Breast epithelium (tissue), 4 donors: ENCODE measurements at places on chromosomes 13 and 19.
A peak's percentile ranks its signal among the peaks of the same experiment; 100 is the strongest.

DNA sequence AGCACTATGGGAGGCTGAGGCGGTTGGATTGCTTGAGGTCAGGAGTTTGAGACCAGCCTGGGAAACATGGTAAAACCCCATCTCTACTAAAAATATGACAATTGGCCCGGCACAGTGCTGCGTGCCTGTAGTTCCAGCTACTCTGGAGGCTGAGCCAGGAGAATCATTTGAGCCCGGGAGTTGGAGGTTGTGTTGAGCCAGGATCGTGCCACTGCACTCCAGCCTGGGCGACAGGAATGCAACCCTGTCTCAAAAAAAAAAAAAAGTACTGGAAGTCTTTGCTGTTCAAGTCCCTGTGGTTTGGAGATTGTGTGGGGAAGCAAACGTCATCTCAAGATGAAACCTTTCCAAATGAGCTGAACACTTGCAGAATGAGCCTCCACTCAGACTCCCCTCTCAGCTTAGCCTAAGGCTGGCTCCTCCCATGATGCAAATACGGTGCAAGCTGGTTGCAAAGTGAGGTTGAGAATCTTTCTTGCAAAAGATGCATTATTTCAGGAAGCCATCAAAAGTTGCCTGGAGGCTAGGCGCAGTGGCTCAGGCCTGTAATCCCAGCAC, 46.2 kb downstream of the MYO9B start:
- no peak for DNase-seq

DNA sequence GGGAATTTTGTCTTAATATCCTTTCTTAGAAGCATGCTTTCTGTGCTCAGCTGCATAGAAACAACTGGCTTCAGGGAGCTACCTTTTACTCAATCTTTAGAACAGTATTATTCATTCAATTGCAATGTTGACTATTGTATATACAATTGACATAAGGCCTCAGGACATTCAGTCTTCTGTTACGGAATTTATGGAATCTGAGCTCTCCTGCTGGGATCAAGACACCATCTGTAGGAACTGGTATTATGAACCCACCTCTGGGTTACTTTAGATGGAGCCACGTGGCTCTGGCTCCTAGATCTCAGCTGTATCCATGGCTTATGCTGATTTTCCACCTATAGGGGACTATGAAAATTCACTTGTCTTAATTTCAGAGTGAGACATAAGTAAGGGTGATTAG, 716.2 kb upstream of the GPC6 start:
- DNase-seq: no peak

- DNase-seq: no peak
Measured at GRCh38 chr13:73077865-73078264, 19.1 kb downstream of the KLF5 start.

DNA sequence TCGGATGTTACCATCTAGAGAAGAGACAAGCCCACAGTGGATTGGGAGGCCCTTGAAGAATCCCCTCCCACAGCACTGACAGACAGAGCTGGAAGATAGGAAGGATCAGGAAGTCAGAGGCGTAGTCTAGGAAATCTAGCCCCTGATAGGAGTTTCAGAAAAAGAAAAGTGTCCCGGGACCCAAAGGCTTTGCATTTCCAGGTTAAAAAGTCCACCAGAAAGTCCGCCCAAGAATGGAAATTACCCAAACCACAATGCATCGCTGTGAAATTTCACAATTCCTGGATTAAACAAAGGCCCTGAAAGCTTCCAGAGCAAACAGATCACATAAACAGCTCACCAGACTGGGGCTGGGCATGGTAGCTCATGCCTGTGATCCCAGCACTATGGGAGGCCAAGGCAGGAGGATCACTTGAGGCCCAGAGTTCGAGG, 146.9 kb downstream of the KDM4B start:
- DNase-seq: no peak

DNA sequence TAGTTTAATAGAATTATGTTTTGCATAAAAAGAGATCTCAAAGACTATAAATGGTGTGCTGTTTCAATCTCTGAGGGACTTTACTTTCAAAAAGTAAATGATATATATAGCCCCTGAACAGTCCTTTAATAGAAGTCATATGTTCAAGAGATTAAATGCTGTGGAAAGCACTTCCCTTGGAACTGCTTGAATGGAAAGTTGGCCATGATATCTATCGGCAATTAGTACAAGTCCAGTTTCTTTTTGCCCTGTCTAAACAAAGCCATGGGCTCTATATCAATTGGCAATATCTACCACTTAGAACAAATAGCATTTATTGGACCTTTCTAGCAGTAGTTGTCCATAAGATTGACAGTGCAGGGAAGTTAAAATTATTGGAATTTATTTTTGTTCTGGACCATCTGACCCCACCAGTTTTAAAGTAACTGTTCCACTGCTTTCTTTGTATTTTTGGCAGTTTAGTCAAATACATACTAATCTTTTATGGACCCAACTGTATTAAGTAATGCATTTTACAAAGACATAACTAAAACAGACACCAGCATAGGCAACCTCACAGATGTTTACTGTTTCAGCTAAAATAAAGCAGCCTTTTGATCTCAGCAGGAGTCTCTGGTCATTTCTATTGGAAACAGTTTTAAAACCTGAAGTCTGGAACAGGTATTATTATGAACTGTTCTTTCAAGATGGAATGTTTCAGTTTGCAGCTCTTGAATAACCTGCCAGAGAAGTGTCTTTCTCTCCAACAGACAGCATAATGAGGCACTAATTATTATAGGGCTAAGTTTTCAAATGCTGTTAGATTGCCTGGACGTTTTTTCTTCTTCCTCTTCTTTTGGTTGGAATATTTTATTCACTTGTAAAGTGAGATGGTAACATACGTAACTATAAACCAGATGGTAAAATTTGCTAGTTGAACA, 282.6 kb downstream of the DCLK1 start:
- DNase-seq: no peak

DNA sequence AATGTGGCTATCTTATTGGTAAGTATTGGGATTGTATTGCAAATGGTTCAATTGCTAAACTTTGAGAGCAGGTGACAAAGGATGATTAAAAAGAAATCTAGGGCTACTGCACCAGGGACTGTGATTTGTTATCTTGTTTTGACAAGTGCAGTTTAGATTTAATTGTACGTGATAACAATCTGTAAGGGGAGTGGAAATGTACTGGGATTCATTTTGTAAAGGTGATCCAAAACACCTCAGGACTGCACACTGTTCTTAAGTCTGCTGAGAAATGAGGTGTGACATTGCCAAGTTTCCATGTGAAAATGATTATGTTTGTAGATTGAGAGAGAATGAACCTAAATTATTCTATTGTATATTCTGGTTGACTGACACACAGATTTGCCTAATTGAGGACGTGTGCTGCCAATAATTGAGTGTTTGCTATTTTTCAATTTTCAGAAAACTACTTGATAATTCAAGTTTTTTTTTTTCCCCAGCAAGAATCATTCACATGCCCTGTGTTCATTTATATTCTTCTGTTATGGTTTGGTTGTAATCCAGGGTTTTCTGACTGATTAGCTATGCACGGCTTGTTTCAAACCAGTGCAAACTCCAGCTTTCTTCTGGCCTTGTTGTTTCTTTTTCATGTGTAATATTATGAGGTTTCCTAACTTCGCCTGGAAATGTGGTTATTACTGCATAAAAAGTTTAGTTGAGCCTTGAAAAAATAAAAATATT, 308.0 kb downstream of the OLFM4 start:
- no peak for DNase-seq

DNA sequence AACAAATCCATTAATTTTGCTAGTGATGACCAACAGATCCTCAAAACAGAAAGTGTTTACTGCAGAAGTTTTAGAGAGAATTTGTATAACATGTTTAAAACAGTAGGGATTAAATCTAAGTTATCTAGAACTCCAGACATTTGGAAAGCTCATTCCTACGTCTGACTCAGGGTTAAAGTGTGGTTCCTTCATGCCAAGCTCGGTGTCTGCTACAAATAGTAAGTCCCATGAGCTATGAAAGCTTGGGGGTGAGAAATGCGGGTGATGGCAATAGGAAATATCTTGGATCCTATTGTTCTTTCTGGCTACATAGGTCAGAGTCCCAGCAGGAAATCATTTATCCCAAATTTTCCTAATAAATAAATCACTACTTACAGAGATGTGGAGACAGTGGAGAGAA, 867.1 kb downstream of the UQCRFS1 start:
- no peak for DNase-seq

GRCh38 chr13:48626726-48627451, 26.8 kb upstream of the CYSLTR2 start:
- no peak for DNase-seq

DNA sequence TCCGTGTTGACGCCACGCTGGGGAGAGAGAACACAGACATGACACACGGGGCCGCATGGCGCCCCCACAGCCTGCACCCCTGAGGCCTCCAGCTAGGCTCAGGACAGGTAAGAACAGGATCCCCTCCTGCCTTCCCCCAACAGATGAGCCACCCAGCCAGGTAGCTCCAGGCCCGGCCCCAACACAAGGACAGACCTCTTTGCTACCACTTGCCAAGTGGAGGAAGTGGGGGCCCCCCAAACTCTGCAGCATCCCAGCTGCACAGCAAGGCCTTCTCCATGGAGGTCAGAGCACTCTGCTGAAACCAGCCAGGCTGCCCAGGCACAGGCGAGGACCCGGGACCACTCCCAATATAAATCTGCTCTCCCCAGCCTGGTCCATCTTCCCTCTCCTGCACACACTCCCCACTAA, 31.5 kb downstream of the PEPD start:
- DNase-seq: peak; percentile 43

DNA sequence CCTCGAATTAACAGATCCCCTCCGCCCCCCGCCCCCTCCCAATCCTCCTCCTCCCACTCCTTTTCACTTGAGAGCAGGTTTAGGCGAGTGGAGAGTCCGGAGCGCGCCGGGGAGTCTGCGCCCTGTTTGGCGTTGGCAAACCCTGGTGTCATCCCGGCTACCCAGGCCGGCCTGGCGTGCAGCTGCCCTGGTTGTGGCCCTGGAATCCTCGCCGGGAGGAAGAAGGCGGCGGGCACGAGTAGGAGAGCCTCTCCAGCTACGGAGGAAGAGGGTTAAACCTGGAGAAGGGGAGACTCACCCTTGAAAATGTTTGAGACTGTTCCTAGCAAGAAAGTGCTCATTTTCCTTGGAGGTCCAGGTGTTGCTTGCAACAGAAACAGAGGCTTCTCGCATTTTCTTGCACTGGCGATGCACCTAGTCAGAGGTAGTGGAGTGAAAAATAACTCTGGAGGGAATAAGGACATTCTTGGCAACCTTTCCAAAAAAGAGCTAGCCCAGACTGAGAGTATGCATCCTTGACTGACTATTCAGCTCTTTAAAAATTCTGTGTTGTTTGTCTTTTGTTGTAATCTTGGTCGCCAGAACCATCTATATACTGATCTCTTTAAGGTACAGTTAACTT, 1.3 kb upstream of the SOX21 start:
- DNase-seq: no peak

DNA sequence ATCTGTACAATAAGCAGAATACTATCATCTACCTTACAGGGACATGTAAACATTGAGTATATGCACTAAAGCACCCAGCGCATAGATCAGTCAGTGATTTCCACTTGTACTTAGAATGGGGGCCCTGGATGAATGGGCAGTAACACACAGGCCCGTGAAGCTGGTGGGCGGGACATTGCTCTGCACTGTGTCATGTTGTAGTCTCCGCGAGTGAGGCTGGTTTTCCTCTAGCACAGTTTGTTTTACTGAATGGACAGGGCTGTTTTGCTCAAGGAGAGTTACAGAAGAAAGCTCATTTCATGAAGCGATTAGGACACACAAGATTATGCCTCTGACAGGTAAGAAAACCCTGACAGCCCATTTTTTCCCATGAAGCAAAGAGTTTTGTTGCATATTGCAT, 86.4 kb upstream of the SOX21 start:
- DNase-seq: no peak

DNA sequence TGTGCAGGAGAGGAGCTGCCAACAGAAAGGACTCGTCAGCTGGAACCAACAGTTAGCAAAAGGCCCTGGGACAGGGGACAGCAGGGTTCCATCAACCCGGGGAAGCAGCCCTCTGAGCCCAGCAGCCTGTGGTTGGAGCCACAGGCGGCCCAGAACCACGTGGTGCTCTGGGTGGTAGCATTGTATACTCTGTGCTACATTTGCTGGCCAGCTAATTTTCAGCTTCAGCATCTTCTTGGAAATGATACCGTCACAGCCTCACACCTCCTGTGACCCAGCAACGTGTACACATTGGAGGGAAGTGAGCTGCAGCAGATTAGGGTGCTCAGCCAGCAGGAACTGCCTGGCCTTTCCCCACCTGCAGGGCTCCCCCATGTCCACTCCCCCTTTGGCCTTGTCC, 13.1 kb upstream of the MTIF3 start:
- no peak for DNase-seq

DNA sequence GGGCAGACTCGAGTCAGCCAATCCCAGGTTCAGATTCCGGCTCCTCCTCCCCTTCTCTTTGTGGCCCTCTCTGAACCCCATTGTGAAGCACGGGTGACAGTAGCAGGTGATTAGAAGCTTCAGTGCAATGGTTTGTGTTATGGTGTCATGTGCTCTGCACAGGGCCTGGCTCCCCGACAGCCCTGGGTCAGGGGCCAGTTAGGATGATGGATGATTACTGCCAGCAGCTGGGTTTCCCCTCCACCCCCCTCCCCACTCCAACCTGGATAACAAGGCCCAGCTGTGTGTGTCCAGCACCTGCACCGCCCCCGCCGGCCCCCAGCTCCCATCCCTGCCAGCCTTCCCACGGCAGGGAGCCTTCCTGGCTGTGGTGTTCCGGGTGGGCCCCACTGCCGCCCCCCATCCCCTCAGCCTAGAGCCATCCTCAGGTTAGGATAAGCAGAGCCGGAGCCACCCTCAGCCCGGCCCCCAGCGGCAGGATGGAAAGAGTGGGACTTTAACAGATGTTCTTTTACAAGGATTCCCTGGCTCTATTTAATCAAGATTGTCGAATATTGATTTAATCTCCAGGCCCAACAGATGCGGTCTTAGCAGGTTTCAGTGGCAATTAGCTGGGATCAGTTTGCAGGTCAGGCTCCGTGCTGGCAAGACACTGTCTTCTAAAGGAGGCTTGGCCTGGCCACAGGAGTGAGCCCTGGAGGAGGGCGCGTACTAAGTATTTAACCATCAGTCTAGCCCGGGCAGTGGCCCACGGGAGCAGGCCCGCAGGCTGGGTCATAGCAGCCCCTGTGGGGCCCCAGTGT, 156.2 kb downstream of the SIPA1L3 start:
- DNase-seq: no peak

DNA sequence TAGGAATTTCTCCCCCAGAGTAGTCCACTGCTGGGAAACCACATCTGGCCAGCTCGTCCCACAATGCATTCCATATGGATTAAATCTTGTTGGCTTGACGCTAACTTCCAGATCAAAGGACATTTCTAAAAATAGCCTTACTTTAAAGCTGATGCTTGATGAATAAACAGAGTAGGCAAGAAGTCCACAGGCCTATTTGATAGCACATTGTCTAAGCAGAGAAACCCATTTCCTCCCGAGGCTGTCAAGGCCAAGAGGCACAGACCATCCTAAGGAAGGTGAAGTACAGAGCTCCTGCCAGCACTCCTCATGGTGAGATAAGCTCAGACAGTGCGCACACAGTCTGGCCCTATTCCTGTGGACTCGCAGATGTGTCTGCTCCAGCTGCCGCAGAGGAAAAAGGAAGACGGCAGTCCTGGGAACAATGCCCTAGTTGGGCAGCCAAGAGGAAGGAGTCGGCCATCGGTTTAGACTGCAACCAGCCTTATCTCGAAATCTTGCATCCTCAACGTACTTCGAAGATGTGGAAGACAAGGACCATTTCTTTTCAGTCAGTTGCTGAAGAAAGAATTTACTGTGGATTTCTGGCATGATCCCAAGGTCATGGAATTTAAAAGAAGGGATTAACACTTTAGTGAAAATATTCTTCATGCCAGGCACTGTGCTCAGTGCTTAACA, 156.8 kb downstream of the RGCC start:
- DNase-seq: no peak
